Skeletal muscle tissue (tissue), 5 donors: ENCODE measurements at places on chromosomes 6 and 20. TPM values are rescaled to one million over a fixed set of nuclear protein-coding genes. Genes with fewer than 3 reads are reported as not detected.

Gene KIF6
- 1.0 TPM for total RNA-seq

Gene RRAGD
- total RNA-seq: 65.8 TPM

Gene PRL
- total RNA-seq: 1.0 TPM

Gene SPDEF
- not detected for total RNA-seq
